Bronchial epithelial cell (primary cell): ENCODE measurements at places on chromosomes 1 and 21. TPM values are rescaled to one million over a fixed set of nuclear protein-coding genes. Genes with fewer than 3 reads are reported as not detected.
A peak's percentile ranks its signal among the peaks of the same experiment; 100 is the strongest.

DNA sequence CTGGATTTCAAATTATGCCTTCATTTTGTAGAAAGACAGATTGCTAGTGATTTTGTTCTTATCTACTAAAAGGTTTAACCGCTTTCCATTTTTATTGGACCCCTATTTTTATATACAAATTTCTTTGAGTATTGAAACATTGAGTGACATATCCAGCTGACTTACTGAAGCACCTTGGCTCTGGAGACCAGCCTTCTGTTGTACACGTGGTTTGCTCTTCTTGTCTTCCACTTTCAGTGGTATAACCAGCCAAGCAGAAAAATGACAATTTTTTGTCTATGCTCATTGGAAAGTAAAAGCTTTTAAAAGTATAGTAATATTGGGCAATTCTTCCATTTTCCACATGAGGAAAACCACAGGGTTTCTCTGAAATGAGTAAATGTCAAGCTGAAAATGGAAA is 4.4 kb downstream of the F13B start:
- no peak for DNase-seq

GRCh38 chr1:178599745-178600144 is 86.8 kb downstream of the TEX35 start:
- DNase-seq = no peak

GRCh38 chr1:30290581-30290980 is 432.8 kb downstream of the MATN1 start:
- no peak for DNase-seq

BRINP2 gene
- total RNA-seq = not detected in 2 replicates

DNA sequence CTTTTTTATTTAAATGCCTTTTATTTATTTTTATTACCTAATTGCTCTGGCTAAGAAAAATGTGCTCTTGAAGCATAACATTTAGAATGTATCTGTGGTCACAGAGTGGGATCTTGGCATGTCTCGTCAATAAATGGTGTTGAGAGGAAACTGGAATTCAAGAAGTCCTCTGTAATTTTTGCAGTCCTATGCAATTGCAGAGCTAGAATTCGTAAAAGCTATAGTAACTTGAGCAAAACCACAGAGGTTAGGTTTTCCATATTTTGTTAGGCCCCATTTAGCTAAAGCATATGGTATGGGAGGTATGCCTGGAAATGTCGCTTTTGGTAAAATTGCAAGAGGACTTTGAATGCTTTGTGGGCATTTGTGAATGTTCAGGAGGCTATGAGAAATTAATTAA is 466.7 kb upstream of the NFIA start:
- no peak for DNase-seq

GRCh38 chr1:21028520-21029145 is 148.1 kb downstream of the EIF4G3 start:
- DNase-seq = no peak

- DNase-seq = peak; percentile 92
These were observed 6.3 kb downstream of the INTS11 start for GRCh38 chr1:1318131-1318652.

GRCh38 chr1:4612991-4613390 is 41.4 kb upstream of the AJAP1 start:
- DNase-seq = no peak

GRCh38 chr1:177779166-177779965 is 190.5 kb downstream of the SEC16B start:
- DNase-seq = no peak

TESK2 gene
- 1.6 and 2.0 TPM in 2 replicates for total RNA-seq

- peak; percentile 71 for DNase-seq
These were observed 48.0 kb downstream of the TBCE start for GRCh38 chr1:235415008-235415904.

DNA sequence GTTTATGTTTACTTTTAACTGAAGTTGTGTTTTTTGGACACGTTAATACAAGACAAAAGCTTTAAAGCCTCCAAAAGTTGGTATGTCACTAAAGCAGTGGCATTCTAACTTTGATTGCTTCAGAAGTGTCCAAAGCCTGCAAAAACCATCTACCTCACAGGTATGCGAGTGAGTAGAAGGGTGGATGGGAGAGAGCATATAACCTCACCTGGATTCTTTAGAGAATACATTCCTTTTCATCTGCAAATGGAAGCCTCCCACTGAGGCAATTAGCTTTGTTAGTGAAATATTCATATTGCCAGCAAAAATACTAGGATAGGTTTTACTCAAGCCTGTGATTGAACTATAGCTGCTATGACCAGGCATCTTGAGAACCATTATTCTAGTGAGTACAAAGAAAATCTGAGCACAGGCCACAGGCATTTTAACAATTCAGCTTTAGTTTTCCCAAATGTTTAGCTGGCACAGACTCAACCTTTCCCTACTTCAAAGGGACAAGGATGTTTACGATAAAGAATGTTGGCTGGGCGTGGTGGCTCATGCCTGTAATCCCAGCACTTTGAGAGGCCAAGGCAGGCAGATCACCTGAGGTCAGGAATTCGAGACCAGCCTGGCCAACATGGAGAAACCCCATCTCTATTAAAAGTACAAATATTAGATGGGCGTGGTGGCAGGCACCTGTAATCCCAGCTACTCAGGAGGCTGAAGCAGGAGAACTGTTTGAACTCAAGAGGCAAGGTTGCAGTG is 39.7 kb downstream of the MAP3K21 start:
- no peak for DNase-seq

DNA sequence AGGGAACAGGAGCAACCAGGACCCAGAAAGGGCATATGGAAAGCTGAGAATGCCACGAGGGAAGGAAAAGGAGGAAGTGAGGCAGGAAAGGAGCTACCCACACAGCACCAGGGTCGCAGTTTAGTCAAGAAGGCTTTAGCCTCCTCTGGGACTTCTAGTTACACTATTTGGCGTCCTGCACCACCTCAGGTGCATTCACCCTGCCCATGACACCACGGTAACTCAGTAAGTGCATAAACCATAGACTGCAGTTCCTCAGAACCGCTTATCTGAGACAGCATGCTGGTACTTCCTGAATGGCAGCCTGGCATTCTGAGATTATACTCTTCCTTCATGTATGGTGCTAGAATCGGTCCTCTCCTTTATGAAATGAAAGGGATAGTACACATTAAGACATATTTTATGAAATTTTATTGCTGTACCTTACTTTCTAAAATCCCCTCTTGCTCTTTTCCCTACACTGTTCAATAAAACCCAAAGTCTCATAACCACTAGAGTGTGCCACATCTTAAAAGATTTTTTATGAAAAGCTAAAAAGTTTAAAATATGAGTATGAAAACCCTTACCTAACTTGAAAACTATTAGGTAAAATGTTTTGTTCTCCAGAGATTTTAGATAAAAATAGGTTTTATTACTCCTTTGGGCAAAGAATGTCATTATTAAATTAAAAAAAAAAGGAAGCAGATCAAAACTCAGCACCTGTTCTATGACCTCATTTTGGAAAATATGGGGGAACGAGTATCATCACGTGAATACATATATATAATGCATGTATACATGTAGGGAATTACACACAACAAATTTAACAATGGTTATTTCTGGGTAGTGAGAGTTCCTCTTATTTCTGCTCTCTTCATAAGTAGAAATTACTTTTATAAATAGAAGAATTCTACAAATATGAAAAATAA is 67.3 kb downstream of the VAV3 start:
- no peak for DNase-seq

DNA sequence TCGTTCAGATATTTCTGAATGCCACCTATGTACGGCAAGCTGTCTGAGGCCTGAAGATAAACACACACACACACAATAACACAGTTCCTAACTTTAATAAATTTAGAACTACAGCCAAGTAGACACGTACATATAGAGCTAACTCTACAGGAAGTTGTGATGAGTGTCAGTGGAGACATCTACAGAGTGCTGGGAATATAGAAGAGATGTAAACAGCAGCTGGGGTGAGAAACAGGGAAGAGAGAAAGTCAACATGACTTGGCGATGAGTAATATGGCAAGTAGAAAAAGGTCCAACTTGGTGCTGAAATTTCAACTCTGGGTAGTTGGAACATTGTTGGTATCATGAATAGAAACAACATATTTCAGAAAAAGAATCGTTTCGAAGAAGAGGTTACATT is 206.5 kb downstream of the ZP4 start:
- DNase-seq = peak; percentile 3

- DNase-seq = no peak
These were observed 149.9 kb downstream of the SPATA17 start for GRCh38 chr1:217781056-217781455.

OR6Y1 gene
- total RNA-seq = not detected in 2 replicates

DNA sequence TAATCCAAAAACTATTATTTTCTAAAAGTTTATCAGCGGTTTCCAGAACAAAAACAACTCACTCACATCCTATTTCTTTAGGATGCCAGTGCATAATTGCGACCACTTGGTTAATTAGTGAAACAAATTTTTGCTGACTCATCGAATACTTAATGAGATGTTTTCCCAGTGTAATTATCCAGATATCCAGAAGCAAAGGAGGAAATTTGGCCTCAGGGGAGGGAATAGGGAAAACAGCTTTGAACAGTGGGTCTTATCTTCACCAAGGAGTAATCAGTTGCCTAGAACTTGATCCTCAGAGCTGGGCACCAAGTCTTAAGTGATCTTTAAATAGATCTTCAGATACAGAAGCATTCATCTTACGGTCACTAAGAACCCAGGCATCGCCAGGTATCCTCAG is 24.3 kb downstream of the STYXL2 start:
- no peak for DNase-seq

- DNase-seq = no peak
These were observed 6.5 kb upstream of the CCDC27 start for GRCh38 chr1:3745590-3746381.

C4BPB gene
- not detected in 2 replicates for total RNA-seq

- peak; percentile 77 for DNase-seq
These were observed 25.0 kb upstream of the CD1D start for GRCh38 chr1:158155673-158156072.

FCMR gene
- 0.38 TPM in 1 of 2 replicates, not detected in the other for total RNA-seq

- no peak for DNase-seq
These were observed 5.7 kb downstream of the TOR1AIP2 start for GRCh38 chr1:179871940-179872339.

RGL1 gene
- total RNA-seq = 0.26 and 0.64 TPM in 2 replicates

RIPK4 gene
- total RNA-seq = 34.0 and 35.5 TPM in 2 replicates
